ENCODE measurements at places on chromosomes 16 and 17.

- DNase-seq, result no peak
Observed at GRCh38 chr16:69823831-69824563, 61.9 kb downstream of the WWP2 start.

DNA sequence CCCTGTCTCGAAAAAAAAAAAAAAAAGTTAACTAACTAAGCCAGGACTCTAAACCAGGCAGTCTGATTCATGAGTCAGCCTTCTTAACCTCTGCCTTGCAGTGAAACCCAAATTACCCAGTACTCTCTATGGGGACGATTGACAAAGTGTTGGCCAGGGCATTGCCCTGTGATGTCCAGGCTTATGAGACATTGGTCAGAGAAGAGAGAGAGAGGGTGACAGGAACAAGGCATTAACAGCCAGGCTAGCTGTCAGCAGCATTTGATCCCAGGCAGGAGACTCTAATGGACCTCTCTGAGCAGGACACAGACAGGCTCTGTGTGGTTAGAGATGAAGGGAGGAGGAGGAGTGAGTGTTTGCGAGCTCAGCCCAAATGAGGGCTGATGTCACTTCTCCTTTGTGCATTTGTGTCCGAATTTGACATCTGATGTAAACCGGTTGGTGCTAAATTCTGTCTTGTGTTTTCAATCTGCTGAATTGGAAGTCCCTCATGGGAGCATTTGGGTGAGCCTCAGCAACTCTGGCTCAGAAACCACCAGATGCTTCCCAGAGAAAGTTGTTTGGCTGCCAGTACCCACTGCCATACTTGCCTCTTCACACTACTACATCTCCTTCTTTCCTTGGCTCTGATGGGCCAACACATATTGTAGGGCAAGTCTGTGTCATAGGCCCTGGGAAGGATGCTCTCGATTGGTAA lies 4.3 kb upstream of the MYL4 start:
- DNase-seq, result no peak

DNA sequence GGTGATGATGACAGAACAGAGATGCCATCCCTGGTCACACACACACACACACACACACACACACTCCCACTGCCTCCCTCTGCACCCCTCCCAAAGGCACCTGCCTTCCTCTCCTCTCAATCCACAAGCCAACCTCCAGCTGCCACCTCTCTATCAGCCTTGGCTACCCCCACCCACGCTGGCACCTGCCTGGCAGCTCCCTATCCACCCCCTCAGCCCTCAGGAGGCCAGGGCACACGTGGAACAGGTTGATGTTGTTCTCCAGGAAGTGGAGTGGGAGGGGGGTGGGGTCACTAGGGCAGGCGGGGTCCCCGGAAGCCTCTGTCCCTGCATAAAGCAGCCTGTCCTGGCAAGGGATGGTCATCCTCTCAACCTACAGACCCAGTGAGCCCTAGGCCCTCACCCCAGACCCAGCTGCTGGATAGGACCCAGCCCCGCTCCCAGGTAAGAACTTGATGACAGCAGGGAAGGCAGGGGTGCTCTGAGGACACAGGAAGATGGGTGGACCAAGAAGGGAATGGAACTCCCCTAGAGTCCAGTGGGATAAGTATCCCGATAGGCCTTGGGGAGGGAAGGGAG lies at the start of gene GSDMA:
Gene GSDMA, plus strand, starts transcription at position 363 of the 579 bp plus-strand sequence. CDS start 2,684 bp downstream, outside the sequence.
- DNase-seq, result no peak

DNA sequence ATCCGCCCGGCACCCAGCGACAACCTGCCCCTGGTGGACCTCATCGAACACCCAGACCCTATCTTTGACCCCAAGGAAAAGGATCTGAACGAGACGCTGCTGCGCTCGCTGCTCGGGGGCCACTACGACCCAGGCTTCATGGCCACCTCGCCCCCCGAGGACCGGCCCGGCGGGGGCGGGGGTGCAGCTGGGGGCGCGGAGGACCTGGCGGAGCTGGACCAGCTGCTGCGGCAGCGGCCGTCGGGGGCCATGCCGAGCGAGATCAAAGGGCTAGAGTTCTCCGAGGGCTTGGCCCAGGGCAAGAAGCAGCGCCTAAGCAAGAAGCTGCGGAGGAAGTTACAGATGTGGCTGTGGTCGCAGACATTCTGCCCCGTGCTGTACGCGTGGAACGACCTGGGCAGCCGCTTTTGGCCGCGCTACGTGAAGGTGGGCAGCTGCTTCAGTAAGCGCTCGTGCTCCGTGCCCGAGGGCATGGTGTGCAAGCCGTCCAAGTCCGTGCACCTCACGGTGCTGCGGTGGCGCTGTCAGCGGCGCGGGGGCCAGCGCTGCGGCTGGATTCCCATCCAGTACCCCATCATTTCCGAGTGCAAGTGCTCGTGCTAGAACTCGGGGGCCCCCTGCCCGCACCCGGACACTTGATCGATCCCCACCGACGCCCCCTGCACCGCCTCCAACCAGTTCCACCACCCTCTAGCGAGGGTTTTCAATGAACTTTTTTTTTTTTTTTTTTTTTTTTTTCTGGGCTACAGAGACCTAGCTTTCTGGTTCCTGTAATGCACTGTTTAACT lies 1.0 kb downstream of the NOG start:
- no peak for DNase-seq

DNA sequence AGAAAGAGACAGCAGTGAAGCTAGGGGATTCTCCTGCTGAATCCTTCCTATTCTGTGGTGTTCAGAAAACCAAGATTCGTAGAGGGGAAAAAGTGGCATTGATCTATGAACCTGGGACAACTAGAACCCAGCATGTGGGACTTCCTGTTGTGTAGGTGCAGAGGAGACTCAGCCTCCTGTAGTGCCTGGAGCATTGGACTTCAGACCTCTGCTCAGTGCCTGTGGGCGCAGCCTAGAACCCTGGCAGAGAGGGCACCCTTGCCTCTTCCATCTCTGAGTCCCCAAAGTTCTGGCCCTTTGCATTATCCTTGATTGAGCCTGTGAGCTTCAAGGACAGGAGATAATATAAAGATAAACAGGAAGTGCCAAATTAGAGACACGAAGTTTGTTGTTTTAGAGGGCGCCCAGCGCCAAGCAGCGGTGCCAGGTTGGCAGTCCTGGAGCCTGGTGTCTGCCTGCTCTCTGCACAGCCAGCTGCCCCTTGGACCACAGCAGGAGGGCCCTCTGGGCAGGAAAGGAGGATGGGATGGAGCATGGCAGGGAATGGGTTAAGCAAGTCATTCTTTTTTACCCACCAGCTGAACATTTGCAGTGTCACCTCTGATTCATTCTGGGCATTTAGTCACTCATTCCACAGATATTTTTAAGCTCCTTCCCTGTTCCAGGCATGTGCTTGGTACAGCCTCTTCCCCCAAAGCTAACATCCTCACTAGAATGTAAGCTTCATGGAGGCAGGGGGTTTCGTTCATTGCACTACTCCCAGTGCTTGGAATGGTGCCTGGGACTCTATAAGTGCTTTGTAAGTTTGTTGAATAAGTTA lies 11.9 kb upstream of the SP6 start:
- no peak for DNase-seq

Measured in anterior cingulate cortex (tissue), 58 donors.